ENCODE measurements at places on chromosomes 2 and 18. TPM values are rescaled to one million over a fixed set of nuclear protein-coding genes. Genes with fewer than 3 reads are reported as not detected.

DNER gene
- 0.31 TPM for total RNA-seq

GKN1 gene
- 0.62 TPM for total RNA-seq

ERICH2 gene
- total RNA-seq, result not detected

ITGA4 gene
- 3.2 TPM for total RNA-seq

MC5R gene
- not detected for total RNA-seq

RNU2-63P gene
- not detected for total RNA-seq

ICOS gene
- total RNA-seq, result 0.32 TPM

NR4A2 gene
- total RNA-seq, result 1.3 TPM

OR6B3 gene
- total RNA-seq, result not detected

SLC5A7 gene
- 1.6 TPM for total RNA-seq

FAM124B gene
- total RNA-seq, result 0.47 TPM

PROC gene
- total RNA-seq, result not detected

AQP12A gene
- total RNA-seq, result not detected

BOK gene
- 63.2 TPM for total RNA-seq

All from gastroesophageal sphincter (tissue), 4 donors.